RWPE1 (cell line): ENCODE measurements at places on chromosomes 6 and 20.

DNA sequence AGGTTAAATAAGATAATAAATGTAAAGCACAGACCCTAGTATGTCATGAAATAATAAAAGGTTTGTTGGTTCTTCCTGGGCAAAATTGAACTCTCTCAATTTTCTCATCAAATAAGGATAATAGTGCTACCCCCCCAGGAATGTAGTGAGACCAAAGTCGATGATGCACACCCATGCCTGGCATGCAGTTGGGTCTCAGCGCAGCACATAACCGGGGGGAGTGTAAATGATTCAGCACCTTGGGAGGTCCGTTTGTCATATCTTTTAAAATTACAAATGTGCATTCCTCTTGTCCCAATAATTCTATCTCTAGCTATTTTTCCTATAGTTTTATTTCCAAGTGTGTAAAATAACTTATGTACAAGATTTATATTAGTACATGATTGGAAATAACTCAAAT is 31.3 kb upstream of the CCDC167 start:
- DNase-seq: no peak

- peak; percentile 96 for DNase-seq
These were observed 567 bp upstream of the FNDC11 start for GRCh38 chr20:63553251-63553932.

DNA sequence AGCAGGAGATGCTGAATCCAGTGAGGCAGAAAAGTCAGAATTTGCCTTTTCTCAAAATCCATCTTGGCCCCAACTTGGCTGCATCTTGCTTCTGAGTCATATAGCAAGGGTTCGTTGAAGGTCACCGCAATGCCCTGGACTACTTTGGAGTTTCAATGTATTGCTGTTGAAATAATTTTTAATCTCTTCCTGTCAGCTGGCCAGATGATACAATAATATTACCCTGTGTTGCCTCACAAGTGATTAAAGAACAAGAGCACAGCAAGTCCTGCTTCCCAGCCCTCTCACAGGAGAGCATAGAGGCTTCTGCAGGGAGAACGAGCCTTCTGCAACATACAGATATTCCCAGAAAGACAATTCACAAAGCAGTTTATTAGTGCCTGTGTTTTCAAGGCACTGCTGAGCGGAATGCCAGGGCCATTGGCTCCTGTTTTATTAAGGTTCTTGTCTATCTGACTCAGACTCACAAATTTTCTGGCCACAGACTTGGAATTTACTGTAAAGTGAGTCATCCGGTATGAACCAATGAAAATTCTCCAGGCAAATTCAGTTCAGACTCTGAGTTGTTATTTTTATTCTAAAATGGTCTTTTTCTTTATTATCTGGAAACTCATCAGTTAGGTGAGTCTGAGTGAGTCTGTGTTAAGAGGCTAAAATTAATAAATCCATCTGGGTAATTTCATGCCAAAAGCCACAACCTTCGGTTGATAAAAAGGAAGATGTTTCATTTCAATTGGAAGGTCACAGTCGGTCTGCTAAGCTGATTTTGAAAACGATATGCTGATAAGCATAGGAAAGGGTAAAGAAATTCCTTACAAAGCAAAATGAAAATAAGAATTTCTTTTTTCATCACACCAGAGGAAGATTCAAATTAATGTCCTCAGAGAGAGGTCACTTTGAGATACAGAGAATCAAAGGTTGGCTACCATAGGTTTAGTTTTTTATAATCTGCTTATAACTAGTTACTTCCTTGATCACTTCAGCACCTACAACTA is 289.4 kb upstream of the STXBP5 start:
- DNase-seq: peak; percentile 78

DNA sequence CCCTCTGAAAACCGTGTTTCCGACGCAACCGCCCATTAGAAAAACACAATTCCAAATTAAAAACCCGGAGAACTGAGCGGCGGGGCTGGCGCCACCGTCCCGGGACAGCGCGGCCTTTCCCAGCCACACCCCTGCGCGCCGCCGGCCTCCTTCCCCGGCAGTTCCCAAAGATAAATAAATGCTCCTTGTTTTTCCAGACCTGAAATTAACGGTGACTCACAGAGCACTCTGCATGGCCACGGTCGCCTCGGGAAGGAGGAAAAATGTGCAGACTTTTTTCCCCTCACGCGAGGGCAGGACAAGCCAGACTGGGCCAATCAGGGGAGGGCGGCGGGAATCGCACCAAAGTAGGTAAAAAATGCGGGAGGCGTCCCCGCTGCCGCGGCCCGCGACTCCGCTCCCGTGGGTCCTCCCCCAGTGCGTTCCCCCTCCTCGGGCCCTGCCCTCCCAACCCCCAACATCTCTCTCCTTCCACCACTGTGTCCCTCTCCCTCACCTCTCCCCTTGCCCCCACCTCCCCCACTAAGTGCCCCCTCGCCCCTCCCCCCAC is 828 bp upstream of the DSTN start:
- peak; percentile 94 for DNase-seq

DNA sequence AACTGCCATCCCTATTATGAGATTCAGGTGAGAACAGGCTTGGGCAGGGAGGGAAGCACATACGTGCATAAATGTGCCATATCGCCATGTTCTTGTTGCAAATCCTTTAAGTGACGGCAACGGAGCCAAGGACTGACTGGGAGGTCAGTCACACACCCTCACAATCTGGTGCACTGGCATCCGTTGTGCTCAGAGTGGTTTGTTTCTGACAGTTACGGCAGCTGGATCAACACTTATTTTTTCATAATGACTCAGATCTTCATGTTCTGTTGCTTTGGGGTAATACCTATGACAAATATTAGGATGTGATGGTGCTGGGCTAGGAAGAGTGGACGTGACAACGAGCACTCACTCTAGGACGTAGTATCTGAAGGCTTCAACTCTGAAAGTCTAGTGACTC is 56.2 kb upstream of the PREP start:
- DNase-seq: no peak

DNA sequence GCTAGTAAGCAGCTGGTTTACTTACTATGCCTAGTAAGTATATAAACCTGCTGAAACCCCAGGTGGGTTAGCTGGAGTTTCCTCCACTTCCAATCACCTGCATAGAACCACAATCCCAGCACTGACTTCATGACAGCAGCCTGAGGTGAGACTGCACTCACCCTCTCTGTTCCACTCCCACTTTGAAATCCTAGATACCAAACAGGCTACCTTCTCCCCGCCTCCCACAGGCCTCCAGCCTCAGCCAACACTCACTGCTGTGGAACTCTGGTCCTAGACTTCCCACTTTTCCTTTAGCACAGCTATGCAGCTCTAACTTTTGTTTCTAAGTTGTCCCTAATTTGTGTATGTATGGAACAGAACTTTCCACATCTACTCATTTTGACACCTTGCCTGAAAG is 149.7 kb upstream of the ARID1B start:
- DNase-seq: no peak

DNA sequence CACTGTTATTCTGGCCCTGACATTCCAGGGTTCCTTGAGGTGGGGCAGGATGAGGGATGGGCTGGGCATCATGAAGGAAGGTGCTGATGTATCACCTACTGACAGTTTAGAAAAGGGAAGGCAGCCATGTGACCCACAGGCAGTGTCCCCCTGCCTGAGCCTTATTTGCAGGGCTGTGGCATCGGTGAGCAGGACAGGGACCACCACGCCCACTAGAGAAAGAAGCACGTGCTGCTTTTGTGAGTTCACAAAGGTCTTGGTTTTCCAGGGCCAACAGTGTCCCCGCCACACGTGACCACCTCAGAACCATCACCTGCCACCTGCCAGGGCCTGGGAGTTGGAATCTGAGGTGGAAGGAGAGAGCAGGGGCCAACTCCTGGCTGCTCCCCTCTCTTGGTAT is 43.5 kb upstream of the SCRT2 start:
- DNase-seq: no peak

DNA sequence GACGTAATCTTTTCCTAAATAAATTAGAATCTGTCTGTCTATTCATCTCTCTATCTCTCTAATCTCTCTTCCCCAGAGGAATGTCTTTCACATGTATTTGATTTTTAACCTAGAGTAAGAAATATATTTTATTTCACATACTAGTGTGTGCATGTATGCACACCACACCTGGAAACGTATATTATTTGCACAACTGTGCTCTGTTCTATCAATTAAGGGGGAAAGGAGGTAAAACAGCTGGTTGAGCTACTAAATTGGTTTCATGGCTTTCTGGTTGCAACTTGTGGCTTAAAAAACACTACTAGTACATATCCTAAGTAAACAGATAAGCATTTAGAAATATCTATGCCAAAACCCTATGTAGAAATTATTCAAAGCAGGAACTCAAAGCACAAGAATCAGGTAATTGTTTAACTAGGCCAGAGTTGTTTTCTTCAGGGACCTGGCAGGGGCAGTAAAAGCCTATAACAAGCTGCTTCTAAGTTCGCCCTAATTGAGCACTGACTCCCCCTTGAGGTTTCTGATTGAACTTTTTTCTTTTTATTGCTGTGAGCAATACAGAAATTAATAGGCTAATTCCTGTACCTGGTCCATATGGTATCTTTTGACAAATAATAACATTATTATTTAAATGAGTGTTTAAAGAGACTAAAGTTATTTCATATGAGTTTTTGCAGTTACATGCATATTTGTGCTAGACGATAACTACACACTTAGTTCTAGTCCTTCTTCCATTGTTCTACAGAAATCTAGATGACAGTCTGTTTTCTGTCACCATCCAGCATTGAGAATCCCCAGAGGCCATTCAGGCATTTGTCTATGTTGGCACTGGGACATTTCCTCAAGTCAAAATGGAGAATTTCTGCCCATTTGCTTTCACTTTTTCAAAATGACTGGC is 88.6 kb downstream of the MCHR2 start:
- peak; percentile 62 for DNase-seq

DNA sequence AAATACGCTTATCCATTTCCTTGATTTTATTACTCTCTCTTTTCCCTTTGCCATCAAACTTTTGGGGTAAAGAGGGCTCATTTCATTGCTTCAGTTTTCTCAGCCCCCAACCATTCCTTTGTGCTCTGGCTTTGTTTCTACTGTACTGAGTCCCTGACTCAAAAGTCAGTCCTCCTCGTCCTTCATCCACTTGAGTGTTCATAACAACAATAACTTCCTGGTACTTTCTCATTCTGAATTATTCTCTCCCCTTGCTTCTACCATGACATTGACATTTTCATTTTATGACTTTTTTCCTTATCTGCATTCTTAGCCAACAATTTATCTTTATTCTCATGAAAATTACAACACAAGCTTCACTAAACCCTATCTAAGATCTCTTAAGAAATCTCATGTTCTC is 911 bp downstream of the ENPP3 start:
- DNase-seq: no peak

DNA sequence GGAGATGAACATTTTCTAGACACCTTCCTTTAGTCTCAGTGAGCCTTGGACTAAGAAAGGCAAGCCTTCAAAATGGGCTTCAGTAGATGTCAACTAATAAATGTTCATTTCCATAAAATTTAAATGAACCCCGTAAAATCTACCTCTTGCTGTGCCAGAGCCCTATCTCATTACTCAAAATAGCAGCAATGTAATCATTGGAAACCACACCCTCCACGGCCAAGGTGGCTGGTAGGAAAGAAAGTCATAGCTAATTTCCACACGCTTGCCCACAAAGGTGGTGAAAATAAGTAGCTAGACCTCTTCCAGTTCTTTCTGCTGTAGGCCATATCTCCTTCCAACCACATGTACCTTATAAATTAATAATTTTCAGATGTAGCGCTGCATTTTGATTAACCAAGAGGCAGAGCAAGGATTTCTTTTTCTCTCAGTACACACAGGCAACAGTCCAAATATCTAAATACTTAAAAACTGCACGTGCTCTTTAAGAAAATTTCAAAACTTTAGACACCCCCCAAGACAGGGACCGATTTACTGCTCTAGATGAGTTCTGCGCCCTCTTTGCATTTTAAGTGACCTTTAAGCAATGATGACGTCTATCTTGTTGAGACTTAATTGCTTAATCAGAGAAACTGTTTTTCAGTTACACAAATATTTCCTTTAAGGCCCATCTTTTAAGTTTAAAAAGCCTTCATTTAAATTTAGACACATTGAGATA is 290.8 kb downstream of the ZNF217 start:
- DNase-seq: no peak

GRCh38 chr6:45835721-45836437 is 179.8 kb downstream of the CLIC5 start:
- peak; percentile 32 for DNase-seq

DNA sequence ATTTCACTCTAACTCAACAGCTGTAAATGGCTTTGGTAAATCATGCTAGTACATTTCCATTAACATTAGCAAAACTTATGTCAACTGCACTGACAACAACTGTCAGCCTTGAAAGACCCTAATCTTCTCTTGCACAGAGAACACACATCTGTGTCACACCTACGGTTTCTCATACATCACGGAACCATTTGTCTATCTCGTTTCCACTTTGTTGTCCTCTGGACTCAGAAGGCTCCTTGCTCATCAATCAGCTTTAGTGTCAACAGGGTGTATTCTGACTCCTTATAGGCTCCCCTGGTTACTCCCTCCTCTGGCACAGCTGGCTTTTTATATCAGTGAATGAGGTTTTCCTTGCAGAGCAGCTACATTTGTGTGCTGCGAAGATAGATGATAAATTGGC is 49.3 kb downstream of the CD83 start:
- no peak for DNase-seq

GRCh38 chr6:30876039-30876730 is 8.1 kb upstream of the DDR1 start:
- peak; percentile 88 for DNase-seq

- no peak for DNase-seq
These were observed 9.0 kb upstream of the MLIP start for GRCh38 chr6:54102238-54102637.

DNA sequence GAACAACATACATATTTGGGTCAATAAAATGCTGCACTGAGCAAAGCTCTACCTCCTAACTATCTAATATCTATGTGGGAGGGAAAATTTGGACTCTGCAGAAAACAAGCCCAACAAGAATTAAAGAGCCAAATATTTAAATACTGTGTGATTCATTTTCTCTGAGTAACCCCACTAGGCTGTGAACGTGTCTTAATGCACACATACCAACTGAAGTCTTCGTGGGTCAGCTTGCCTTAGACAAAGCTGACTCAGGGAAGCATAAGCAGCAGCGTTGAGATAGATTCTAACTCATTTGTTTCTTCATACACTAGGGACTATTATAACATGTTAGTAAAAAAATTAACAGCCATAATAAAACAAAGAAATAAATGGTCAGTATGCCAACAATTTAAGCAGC is 114.3 kb downstream of the GJA1 start:
- peak; percentile 54 for DNase-seq

DNA sequence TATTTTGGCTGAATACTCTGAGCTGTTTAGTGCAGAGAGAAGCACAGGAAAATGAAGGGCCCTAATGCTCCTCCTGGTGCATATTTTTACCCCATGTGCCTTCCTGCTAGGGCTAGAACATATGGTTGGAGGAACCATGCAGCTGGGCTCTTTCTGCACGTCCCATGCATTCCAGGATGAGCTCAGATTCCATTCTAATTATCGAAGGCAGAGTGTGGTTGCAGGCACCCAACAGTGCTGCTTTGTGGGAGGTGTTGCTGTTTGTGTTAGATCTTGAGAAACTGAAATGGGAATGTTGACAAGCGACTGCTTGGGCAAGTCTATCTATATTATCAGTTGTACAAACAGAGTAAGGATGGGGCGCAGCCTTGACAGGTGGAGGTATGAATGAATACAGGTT is 419.5 kb downstream of the DHX35 start:
- DNase-seq: no peak
